HS-27A (cell line): ENCODE measurements at places on chromosomes 2 and 18.

GRCh38 chr2:127392828-127393578 is 5.2 kb upstream of the MAP3K2 start:
- DNase-seq, result no peak

DNA sequence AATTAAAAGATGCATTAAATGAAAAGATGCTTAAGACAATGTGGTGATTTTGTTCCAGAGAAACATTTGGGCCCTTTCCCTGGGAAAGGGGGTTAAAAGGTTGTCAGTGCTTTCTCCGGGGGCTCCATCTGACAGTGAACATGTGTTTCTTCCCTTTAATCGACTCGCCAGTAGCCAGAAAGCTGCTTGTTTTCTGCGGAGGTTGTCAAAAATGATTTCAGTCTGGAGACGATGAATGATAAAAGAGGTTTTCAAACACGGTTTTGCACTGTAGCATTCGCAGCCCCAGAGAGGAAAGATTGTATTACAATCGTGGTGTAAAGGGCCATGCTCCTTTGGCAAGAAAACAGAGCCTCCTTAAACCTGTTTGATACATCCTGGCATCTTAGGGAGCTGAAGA is 111.5 kb upstream of the MEIS1 start:
- no peak for DNase-seq

- DNase-seq, result no peak
These were observed 221.4 kb downstream of the CLIP4 start for GRCh38 chr2:29336341-29337241.

GRCh38 chr2:209990838-209991237 is 11.6 kb upstream of the RPE start:
- DNase-seq, result no peak

- no peak for DNase-seq
These were observed 37.2 kb upstream of the THOC1 start for GRCh38 chr18:305003-305501.
